ENCODE measurements at places on chromosomes 7 and 10.

DNA sequence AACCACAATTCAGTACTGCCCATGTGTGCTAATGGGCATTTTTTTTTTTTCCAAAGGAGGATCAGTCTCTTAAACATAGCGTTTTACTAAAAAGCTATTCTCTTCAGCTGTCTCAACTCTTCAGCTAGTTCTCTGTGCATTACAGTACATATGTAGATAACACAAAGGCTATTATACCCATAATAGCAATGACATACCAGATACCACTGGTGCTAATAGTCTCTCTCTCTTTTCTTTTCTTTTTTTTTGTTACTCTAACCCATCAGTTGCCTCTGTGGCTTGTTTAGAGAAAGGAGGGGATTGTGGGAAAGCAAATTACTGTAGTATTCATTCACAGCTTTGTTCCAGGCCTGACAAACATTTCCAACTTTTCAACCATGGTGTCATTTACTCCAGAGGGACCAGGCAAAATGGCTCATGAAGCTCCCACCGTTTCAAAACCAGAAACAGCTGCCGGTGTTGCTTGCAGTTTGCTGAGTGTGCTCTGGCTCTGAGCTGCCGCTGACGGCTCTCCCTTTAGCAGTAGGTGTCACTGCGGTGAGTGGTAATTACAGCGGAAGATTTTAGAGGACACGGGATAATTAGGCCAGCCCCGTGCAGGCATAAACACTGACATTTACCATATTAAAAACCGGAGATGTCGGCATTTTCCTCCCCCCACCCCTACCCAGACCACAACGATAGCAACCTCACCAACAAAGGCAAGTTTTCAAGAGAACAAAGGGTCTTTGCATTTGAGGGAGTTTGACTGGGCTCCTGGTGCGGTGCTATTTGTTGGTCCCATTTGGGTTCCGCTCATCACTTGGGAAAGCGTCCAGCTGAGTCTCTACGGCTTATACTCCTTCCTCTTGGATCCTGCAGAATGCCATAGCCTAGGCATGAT is 1005.5 kb downstream of the KCNMA1 start:
- DNase-seq, result no peak

GRCh38 chr7:47179812-47180515 is 401.9 kb downstream of the TNS3 start:
- no peak for DNase-seq

- no peak for DNase-seq
Observed at GRCh38 chr7:101205901-101206664, 5.2 kb upstream of the MOGAT3 start.

DNA sequence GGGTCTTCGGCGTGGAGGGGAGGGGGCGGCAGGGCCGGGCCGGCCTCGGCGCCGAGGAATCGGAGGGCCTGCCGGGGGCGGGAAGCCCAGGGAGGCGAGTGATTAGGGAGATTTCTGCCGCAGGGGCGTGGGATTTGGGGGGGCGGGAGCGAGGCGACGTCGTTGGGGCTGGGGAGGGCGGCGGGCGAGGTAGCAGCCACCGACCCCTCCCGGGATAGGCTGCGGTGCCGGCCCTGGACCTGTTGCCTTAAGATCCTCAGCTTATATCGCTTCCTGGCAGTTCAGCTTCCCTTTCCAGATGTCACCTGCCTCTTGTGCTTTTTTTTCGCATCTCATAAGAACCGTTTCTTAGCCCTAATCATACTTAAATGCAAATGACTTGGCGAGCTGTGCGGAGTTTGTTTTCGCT is 655 bp downstream of the LMTK2 start:
- DNase-seq, result no peak

GRCh38 chr10:78895469-78895868 is 173.3 kb upstream of the ZMIZ1 start:
- DNase-seq, result no peak
